ENCODE measurements at places on chromosomes 1 and 21. TPM values are rescaled to one million over a fixed set of nuclear protein-coding genes. Genes with fewer than 3 reads are reported as not detected.

IL20 gene
- not detected for total RNA-seq

DNA sequence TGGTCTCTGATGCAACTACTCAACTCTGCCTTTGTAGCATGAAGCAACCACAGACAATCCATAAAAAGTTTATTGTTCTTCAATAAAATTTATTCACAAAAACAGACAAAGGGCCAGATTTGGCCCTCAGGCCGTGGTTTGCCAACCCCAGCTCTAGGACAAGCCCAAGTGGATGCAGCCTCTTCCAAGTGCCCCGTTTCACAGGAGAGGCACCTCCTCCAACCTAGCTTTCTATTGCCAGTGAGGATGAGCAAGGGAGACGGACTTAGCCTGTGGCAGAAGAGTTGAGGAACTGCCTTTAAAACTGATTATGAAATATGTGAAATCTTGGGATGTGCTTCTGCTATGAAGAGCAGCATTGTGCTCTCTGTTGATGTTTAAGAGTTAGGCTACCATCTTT, 105.4 kb downstream of the PSMG1 start:
- no peak for DNase-seq

- no peak for DNase-seq
Observed at GRCh38 chr1:185850366-185850765, 116.2 kb downstream of the HMCN1 start.

NMNAT1 gene
- total RNA-seq: 2.2 TPM

GRCh38 chr1:197909384-197909783, 7.0 kb downstream of the C1orf53 start:
- DNase-seq: no peak

SORT1 gene
- 38.3 TPM for total RNA-seq

CDC7 gene
- total RNA-seq: 12.4 TPM

GRCh38 chr1:96533820-96534219, 187.8 kb upstream of the PTBP2 start:
- DNase-seq: no peak

LGR6 gene
- total RNA-seq: not detected

- no peak for DNase-seq
Observed at GRCh38 chr1:167106119-167106461, 12.2 kb downstream of the STYXL2 start.

DNA sequence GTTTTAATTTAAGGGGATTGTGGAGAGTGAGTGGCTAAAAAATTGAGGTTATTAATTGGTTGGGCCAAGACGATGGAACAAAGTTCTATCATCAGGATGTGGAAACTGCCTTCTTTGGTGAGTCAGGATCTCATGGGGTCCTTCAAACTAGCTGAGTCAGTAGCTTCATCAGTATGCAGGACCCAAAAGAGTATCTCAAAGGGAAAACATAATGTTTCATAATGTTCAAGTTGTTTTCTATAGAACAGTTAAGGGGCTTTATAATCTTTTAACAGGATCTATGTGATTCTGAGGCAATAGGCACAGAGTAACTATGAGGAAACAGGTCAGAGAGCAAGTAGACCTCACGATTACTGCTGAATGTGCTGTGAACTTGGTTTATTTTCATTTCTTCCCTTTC, 3.2 kb upstream of the OLFML2B start:
- no peak for DNase-seq

GRCh38 chr1:94550800-94551241, 9.3 kb upstream of the F3 start:
- DNase-seq: no peak

AGT gene
- total RNA-seq: 0.07 TPM

GRCh38 chr21:27807596-27807995, 840.7 kb upstream of the ADAMTS5 start:
- DNase-seq: no peak

GRCh38 chr1:36365381-36365780, 20.3 kb downstream of the STK40 start:
- no peak for DNase-seq

DNA sequence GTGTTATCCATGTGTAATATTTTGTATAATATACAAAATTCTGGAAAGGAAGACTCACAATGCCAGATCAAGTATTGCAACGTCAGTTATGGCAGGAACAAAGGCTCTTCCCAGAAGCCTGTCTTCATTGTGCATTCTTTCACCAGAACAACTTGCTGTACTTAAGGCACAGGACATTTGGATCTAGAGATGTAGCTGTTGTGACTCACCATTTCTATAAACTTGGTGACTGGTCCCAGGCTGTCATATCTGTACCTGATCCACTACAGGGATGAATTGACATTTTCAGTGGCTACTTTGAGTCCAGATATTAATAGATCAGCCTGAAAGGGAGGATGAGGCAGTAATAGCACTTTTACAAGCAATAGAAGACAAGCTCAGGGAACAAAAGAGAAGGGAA, 299.8 kb downstream of the DISC1 start:
- DNase-seq: no peak

DNA sequence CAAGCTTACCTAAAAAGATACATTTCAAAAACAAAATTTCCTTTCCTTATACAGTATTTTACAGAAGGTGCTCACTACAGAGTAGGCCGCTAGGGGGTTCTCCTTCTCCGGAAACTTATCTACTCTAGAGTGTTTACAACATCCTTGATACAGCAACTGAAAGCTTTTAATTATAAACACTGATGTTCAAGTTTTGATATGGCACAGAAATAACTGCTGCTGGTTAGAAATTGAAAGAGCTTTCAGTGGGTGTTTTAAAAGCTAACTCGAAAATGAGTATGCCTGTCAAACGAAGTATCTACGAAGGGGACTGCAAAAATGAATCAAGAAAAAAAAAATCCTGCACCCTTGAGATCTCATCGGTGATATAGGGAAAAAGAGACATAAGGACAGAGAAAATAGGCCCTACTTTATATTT, 1.0 kb downstream of the YOD1 start:
- no peak for DNase-seq

- no peak for DNase-seq
Observed at GRCh38 chr21:29557931-29558725, 259.4 kb downstream of the BACH1 start.

SPRR4 gene
- total RNA-seq: not detected

GREM2 gene
- not detected for total RNA-seq

GRCh38 chr1:30472009-30472408, 251.4 kb downstream of the MATN1 start:
- DNase-seq: no peak

Data from epithelial cell of proximal tubule (primary cell).